Head of caudate nucleus (tissue), 42 donors: ENCODE measurements at places on chromosomes 2 and 18.

- DNase-seq: peak; percentile 28
These were observed 145.0 kb downstream of the TTC27 start for GRCh38 chr2:32772638-32773447.

- no peak for DNase-seq
These were observed 11.7 kb downstream of the CXCR2 start for GRCh38 chr2:218137514-218137913.

GRCh38 chr2:73239776-73240175 lies 5.7 kb downstream of the CCT7 start:
- DNase-seq: no peak

- DNase-seq: no peak
These were observed 132.8 kb upstream of the SATB2 start for GRCh38 chr2:199590321-199591203.

- no peak for DNase-seq
These were observed 977.3 kb upstream of the ACVR2A start for GRCh38 chr2:146867477-146867986.

DNA sequence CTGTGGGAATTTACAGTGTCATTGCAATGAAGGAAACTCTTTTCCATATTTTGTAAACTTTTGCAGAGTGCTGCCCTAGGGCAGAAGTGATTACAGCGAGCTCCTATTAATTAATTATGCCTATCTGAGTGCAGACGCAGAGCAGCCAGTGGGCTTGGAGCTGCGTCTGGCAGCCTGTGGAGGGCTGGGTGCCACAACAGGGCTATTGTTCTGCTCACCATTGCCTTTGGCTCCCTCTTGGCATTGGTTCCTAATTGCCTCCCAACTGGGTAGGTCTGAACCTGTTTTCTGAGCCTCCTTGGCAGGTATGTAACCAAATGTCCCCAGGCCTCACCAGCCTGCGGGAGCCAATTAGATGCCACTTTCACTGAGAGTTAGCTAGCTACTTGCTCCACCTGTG lies 25.6 kb upstream of the ITGB6 start:
- no peak for DNase-seq

GRCh38 chr2:64972876-64973275 lies 16.3 kb upstream of the SLC1A4 start:
- no peak for DNase-seq

- no peak for DNase-seq
These were observed 375.6 kb upstream of the VWC2L start for GRCh38 chr2:214035091-214035852.

DNA sequence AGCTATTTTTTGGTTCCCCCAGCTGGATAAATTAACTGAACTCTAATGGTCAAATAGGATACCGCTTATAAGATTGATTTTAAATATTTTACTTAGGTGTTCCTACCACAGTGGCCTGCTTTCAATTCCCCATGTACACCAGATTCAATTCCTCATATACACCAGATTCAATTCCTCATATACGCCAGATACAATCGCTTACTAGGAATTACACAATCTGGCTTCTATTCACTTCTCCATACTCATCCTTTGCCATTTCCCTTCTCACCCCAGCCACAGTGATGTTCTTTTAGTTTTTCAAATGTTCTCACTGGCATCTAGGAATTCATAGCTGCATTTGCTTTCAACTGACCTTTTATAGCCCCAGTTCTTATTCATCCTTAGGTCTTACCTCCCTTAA lies 66.5 kb downstream of the SLC40A1 start:
- DNase-seq: no peak

GRCh38 chr2:200454927-200455801 lies 54.7 kb downstream of the KCTD18 start:
- no peak for DNase-seq

DNA sequence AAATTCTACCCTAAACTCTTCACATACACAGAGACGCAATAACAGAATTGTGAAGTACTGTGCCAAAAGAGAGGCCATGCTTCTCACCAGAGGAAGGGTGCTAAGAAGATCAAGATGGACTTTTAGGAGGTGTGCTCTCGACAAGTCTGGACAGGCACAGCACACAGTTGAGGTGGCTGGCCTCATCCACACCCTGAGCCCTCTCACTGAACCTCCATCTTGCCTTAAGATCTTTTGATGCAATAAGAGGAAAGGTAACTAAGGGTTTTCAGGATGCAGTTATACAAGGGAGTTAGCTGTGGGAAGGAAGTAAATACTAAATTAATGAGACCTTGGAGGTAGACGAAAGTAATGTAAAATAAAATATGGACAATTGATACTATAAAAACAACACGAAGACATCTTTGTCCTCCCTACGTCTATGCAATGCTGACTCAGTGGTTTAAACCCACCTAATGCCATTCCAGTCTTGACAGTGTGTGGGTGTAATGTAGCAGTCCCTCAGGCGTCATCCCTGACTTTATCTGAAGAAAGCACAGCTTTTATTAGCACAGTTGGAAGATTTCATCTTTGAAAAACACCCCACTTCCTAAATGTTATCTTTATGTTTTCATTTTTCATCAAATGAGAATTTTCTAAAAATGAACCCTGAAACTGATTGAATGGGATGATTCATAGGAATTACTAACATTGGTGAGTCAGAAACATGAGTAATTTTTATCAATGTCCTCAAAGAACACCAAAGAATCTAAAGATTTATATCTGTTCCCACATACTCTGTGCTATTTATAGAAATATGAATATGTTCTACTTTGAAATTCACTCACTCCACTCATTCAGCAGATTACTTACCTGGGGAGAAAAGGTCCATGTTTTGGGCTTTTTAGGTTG lies 34.0 kb upstream of the MALL start:
- peak; percentile 29 for DNase-seq

GRCh38 chr2:64192125-64192479 lies 47.9 kb upstream of the PELI1 start:
- no peak for DNase-seq

GRCh38 chr18:51767293-51767692 lies 569.8 kb upstream of the MEX3C start:
- no peak for DNase-seq

DNA sequence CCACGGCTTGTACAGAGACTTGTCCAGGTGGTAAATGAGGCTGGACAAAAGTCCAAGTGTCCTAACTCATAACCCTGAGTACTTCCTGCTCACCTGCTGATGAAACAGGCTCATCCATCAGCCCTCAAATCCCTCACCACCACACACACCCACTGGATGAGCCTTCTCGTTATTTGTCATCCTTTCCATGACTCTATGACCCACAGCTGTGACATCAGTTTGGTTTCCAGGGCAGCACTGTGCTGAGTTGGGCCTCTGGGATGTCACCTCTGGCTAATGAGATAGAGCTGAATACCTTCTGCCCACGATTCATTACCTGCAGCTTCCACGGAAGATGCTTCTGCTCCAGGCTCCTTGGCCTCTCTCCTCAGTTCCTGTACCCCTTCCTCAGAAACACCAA lies 39.4 kb downstream of the SLC14A2 start:
- DNase-seq: no peak

GRCh38 chr2:185201063-185201462 lies 537.5 kb upstream of the FSIP2 start:
- DNase-seq: no peak

DNA sequence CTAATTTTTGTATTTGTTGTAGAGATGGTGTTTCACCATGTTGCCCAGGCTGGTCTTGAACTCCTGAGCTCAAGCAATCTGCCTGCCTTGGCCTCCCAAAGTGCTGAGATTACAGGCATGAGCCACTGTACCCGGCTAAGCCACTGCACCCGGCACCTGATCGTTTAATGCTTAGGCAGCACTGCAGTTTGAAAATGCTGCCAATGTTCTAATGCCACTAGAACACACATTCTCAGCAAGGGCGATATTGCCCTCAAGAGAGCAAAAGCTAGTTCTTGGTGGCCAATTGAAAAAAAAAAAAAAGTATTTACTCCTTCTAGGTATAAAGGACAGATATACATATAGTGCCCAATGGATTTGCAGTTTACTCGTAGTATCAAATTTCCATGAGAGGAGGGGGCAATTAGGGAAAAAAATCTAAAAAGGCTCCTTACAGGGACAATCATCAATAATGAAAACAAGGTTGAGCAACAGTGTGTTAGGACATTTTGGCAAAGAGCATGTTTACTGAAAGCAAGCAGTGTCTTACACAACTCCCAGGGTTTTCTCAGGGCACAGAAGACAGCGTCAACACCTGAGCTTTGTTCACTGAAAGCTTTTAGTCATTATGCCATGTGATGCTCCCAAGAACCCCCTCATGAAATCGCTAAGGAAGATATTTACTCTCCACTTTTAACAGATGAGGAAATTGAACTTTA lies 199.9 kb upstream of the PKDCC start:
- no peak for DNase-seq

GRCh38 chr2:68878071-68878711 lies 7.0 kb upstream of the BMP10 start:
- no peak for DNase-seq

DNA sequence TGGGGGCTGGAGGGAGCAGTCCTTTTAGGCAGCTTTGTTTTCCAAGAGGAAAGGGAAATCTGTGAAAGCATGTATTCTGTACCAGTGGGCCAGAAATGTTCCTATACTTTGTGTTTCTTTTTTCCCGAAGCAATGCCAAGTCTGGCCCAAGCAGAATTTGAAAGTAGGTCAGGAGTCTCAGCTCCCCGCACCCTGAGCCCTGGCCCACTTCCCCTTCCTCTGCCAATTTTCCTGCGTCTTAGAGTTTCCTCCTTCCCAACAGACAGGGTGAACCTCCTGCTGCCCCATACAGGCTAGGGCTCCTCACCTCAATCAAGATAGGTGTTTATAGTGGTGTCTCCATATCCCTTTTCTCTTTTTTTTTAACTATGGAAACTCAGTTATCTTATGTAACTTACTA lies 65.3 kb downstream of the KCTD18 start:
- DNase-seq: no peak

- DNase-seq: no peak
These were observed 133.9 kb downstream of the ARHGAP15 start for GRCh38 chr2:143263066-143263625.

- no peak for DNase-seq
These were observed 41.0 kb downstream of the ROCK2 start for GRCh38 chr2:11303290-11304013.

DNA sequence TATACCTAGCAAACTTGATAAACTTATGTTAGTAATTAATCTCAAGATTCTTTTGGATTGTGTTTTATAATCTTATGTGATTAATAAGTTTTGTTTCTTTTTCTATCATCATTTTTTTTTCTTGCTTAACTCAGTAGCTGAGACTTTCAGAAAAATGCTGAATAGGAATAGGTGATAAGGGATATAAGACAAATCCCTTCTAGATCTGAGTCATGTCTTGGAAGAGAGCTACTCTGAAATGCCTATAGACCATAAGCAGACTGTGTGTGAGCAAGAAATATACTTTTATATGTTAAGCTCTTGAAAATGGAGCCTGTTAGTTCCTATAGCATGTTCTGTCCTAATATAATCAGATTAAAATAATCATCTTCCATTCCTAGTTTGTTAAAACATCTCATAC lies 29.6 kb downstream of the CYBRD1 start:
- DNase-seq: no peak

DNA sequence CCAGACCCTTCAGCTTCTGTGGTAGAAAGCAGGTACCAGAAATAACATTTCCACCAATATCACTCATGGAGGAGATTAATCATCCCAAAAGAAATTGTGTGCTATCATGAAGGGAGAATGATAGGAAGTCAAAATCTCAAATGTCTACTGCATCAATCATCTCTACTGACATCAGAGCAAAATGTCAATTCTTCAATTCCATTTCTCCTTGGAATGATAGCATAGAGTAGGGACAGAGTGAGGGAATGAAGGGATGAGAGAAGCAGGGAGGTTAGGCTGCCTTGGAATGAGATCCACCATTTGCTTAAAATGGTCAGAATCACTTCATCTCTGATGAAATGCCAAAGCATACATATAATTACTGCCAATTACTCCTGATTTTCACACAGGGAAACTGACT lies 371.8 kb upstream of the ACVR2A start:
- no peak for DNase-seq

GRCh38 chr2:102072741-102073140 lies 69.8 kb upstream of the IL1R1 start:
- DNase-seq: no peak

DNA sequence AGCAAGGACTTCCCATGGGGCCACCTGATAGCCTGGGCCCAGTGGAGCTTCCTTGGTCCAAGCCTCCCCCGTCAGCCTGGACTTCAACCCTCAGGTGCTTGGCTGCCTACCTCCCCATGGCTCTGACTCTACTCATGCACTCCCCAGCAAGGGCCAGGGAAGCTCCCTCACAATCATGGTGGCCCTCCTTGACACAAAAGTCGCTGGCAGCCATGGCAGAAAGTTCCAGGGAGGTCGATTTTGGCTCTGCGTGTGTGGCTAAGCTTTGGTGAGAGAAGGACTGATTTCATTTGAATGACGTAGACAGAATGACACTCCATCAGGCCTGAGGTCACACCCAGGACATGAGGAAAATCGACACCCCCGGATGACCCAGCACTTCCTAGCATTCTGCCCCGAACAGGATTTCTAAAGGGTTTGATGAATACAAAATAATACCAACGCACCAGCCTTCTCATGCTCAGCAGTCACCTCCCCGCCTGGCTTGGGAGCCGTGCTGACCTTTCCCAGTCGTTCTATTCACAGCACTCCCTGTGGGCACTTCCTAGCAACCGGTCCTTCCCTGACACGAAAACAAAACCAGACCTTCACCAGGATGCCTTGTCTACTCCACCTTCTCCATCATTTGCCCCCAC lies 52.7 kb downstream of the LBH start:
- DNase-seq: no peak

GRCh38 chr2:216700781-216701180 lies 5.4 kb upstream of the IGFBP5 start:
- no peak for DNase-seq

DNA sequence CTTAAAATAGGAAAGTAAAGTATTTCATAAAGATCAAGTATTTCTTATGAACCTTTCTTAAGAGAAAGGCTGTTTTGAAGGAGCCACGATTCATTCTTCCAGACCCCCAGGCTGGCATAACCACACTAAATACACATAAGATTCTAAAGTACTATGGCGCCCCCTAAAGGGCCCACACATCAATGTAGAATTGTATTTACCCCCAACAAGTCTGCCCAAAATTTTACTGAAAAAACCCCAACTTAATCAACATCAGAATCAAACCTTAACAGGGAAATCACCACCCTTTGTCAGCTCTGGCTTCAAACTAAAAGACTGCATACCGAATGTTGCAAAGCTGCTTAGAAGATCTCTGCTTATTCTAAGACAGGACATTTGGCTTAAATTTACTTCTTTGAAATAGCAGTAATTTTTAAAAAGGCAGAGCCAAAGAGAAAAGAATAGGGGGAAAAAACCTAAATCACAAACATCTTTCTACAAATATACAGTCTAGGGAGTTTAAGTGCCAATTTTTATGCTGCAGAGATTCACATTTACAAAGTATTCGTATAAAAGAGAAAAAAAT lies 20.4 kb upstream of the BCL2 start:
- DNase-seq: peak; percentile 37

DNA sequence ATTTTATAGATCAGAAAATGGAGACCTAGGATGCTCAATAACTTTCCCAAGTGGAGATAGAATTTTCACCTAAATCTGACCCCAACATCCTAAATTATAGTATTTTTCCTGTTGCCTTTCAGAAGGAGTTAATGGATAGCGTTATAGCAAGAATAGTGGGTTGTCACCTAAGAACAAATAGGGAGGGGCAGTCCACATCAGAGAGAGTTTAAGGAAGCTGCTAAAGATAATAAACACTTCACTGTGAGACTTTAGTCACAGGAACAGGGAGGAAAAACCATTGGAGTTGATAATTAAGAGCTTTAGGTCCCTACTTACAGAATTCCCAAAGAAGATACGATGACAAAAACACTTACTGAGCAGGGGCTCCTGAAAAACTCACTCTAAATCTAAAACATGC lies 229.4 kb downstream of the PDE11A start:
- DNase-seq: no peak
